ENCODE measurements at places on chromosomes 6 and 20. TPM values are rescaled to one million over a fixed set of nuclear protein-coding genes. Genes with fewer than 3 reads are reported as not detected.

GRCh38 chr20:9609887-9610502, 95.6 kb downstream of the LAMP5 start:
- DNase-seq: peak; percentile 70

C6orf58 gene
- polyA plus RNA-seq: 0.06 TPM

CYP39A1 gene
- not detected for polyA plus RNA-seq

CPXM1 gene
- 13.9 TPM for polyA plus RNA-seq

RXRB gene
- 26.3 TPM for polyA plus RNA-seq

DNA sequence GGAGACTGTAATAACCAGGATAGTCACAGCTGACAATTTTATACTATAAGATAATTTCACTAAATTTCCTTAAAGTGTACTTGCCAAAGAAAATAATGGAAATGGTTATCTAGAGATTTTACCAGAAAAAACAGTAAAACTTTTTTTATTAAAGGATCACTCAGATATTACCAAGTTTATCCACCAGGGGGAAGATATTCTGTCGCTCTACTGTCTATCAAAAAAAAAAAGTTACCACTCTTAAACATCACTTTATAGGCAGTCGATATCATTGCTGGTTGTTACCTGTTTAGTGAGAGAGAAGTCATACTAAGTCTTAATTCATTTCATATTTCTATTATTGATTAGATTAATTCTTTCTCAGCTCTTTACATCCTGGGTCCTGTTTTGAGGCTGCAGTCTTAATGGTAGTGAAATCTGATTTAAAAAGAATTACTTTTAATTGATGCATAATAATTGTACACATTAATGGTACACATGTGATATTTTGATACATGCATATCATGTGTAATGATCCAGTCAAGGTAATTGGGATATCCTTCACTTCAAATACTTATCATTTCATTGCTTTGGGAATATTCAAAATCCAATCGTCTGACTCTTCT, 18.9 kb downstream of the L3MBTL3 start:
- DNase-seq: no peak

ZFP57 gene
- not detected for polyA plus RNA-seq

DNA sequence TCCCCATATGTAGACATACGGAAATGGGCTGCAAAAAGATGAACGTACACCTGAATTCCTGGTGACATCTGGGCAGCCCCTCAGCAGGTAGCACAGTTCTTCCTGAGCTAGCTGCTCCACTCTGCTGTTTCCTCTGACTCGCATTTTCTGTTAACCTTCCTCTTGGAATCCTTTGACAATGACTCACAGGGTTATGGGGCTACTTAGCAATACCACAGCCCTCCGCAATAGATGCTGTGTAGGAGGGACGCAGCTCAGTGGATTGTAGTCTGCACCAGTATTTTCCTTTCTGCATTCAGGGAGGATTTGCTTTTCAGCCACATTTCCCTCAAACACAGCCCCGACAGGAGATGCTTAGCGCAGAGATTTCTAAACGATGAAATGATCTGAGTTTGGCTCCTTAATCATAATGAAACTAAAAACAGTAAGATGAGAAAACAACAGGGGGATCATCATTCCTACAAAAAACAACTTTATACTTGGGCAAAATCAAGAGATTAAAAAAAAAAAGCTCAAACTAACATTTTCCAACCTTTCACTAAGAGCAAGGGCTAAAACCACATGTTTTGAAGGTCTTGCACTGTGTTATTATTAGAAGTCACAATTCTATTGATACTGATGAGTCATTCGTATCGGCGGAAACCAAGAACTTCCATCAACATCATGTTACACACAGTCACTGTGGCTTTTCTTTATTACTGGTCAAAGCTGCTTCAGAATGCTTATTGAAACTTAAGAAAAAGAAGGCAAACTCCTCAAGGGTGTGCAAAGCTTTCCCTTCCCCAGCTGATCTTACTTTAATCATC, 12.2 kb downstream of the BACH2 start:
- no peak for DNase-seq

Data from small intestine (tissue), 16 donors.